Activated T-helper 1 cell treated with anti-CD3 and anti-CD28 coated beads, Interleukin-12 subunit alpha, Interleukin-12 subunit beta, Interleukin-2, Interleukin-4 antibody, amounts not matched to agents 30 ng/mL and 10 ng/mL and 1 ng/mL, durations not matched to agents 14 hours and 24 hours and 36 hours (primary cell): ENCODE measurements at places on chromosomes 4 and X.

DNA sequence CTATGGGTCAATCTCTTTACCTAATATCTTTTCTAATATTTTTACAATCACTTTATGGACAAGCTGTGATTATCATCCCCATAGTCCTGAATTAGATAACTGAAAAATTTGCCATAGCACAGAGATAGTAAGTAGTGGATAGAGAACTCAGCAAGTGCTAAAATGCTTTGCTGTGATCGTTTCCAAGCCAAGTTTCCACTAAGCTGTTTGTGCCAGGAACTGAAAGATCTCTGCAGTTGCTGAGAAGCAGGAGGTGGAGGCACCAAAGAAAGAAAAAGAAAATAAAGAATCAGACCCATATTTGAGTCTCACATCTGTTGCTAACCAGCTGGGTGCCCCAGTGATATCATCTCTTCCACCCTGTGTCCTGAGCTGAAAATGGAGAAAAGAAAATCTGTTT, 605.6 kb upstream of the BOD1L1 start:
- no peak for DNase-seq

DNA sequence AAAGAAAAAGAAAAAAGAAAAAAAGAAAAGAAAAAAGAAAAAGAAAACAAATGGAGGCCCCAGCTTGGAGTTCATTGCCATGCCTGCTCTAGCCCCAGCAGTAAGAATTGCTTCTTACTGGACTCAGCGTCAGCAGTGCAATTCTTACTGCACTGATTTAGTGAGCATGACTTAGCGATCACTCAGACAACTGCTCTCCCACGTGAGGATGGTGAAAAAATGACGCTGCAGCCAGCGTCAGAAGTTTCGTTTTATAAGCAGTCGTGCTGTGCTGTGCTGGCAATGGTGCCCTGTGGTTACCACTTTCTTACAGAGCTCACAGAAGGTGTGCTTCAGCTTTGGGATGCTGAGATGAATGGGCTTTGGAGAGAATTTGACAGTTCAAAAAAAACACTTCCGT, 68.3 kb upstream of the DDX3X start:
- DNase-seq, result peak; percentile 34

DNA sequence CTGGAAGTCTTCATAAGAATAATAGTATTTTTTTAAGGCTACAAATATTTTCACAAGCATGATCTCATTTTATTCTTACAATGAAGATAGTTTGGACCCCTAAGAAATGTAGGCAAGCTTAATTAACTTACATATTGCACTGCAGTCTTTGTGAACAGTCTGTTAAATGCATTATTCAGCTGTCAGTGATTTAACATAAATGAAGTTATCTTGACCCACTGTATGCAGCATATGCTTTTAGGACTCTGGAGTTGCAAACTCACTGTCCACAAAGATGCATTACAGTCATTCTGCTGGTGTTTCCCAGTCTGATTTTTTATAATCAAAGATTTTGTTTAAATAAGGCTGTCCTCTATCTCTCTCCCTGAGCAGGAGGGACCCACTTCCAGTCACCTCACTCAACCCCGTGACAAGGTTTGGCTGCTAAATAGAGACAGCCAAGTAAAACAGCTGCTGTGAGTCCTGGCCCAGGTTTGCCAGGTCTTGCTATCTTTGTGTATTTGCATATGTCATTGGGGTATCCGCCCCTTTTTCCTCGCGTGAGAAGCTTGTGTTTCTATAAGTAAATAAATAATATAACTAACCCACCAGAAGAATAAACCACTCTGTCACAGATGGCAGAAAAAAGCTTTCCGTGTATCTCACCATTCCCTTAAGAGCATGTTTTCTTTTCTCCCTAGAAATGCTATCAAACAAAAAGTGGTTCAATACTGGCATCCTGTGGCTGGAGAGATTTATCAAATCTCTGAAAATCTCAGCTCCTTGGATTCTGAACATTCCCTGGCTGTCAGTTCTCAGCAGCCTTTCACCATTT, 67.0 kb downstream of the SLC7A11 start:
- DNase-seq, result no peak

DNA sequence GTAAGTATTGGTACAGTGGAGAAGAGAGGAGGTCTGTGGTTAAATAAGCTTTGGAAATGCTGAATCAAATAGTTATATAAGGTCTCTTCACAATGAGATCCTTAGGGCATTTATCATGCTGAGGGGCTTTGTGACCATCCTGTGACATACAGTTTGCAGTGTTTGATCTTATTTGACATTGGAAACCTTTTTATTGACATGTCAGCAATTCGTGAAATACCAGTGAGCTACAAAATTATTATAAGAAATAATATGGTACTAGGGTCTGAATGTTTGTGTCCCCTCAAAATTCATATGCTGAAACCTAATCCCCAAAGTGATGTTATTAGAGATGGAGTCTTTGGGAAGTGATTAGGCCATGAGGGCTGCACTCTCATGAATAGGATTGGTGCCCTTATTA, 98.4 kb downstream of the MID1IP1 start:
- DNase-seq, result no peak

- DNase-seq, result no peak
These were observed 212.8 kb downstream of the AFAP1 start for GRCh38 chr4:7726665-7727413.

- no peak for DNase-seq
These were observed 123.6 kb upstream of the MID1 start for GRCh38 chrX:10744007-10744406.

GRCh38 chr4:119229908-119230687, 17.6 kb downstream of the USP53 start:
- no peak for DNase-seq

DNA sequence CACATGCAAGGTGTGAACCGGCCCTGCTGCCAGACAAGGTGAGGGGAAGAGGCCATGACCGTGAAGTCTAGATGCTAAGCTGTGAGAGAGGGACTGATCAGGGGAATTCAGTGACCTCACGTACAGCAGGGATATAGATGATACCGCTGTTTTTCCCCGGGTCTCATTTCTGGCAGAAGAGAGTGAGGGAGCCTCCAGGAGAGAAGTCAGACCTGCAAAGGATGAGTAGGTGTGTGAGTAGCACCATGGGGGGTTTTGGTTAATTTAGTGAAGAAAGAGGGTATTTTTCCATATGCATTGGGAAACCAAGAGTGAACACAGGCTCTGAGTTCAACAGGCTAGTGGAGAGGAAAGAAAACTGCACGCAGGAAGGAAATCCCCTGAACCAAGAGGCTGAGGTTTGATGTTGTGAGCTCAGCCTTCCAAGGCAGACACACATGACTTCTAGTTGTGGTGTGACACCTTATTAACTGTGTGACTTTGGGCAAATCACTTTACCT, 127.6 kb upstream of the GATB start:
- no peak for DNase-seq

DNA sequence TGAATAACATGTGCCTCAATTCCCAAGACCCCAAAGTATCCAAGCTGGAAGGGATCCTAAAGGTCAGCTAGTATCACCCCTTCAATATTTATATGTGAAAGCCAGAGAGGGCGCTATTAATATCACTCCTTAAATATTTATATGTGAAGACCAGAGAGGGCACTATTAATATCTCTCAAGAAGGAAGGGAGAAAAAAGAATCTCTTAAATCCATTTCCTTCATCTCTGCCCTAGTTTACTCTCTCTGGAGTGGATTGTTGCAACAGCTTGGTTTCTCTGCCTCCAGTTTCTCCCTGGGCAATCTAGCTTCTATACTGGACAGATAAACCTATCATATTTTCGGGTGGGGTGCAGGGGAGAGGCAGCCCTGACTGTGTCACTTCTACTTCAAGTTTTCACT, 31.6 kb upstream of the MSN start:
- DNase-seq, result no peak

DNA sequence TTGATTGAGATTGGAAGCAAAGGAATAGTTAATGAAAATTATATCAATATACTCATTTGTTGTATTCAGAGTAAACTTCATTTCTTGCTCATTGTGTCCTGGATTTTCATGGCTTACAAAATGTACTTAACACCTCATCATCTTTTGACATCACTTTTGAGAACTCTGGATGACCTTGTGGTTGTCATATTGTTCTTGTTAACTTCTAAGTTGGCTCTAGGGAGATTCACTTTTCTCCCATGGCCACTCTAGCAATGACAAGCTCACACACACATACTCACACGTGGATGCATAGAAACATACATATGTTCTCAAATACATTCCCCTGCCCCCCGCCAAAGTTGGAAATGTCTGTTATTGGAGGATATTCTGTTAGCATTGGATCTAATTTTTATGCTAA, 15.3 kb downstream of the PHEX start:
- no peak for DNase-seq

- DNase-seq, result no peak
These were observed 53.5 kb downstream of the HTRA3 start for GRCh38 chr4:8322794-8323704.

DNA sequence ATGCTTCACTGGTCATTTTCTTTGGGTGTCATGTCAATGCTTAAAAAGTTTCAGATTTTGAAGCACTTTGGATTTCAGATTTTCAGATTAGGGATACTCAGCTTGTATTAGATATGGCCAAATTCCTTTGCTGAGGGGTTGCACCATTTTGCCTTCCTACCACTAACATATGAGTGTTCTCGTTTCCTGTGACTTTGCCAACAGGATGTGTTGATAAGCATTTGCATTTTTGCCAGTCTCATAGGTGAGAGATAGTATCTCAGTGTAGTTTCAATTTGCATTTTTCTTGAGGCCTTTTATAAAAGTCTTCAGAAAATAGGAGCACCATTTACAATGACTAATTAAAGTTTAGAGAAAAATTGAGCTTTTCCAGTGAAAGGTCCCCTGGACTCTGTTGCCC, 71.6 kb upstream of the CLCN4 start:
- DNase-seq, result no peak

GRCh38 chr4:175540151-175540550, 271.9 kb downstream of the GPM6A start:
- DNase-seq, result no peak

GRCh38 chr4:6221851-6222760, 21.8 kb upstream of the JAKMIP1 start:
- no peak for DNase-seq

- no peak for DNase-seq
These were observed 47.7 kb downstream of the LNX1 start for GRCh38 chr4:53543561-53543960.

DNA sequence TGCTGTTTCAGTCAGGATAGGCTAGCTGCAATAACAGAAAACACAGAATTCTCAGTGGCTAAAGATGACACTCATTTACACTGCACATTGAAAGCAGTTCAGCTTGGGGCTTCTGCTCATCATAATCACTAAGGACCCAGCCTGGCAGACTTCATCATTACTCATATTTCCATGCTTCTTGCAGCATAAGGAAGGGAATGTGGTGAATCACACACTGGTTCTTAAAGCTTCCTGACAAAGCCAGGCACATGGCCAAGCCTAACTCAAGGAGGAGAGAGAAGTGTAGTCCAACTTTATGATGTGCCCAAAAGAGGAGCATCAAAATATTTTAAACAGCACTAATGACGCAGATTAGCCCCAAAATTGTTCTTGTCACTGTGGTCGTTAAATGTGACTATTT, 186.5 kb downstream of the BANK1 start:
- DNase-seq, result no peak

DNA sequence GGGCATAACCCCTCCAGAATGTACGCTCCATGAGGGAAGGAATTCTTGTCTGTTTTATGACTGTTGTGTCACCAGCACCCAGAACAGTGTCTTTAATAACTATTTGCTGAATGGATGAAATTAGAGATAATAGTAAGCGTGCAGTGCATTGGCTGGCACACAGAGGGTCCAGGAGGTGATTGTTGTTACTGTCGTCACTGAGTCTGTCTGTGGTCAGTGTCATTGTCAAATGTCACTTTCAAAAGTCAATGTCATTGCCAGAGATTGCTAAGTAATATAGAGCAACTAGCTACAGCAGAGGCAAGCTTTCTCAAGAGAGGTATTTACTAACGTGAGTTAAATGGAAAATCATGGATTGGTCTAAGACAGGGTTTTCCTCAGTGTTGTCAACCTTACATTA, 70.7 kb downstream of the ARHGEF38 start:
- no peak for DNase-seq

DNA sequence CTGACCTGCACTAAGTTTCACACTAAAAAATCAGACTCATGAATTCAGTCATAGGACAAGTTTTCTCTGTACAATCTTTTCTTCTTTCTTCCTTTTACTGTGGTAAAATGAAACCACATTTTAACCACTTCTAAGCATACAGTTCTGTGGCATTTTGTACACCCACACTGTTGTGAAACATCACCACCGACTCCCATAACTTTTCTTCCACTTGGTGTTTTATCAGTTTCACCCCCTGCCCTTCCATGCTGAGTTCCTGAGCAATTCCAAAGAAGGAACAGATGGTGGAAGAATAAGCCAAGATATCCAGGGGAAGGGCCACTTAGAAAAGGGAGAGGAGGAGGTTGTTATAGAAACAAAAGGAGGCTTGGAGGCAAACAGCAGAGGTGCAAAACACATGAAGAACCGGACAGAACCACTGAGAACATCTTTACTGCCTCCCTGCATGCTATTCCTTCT, 22.6 kb downstream of the SLC25A4 start:
- DNase-seq, result no peak

DNA sequence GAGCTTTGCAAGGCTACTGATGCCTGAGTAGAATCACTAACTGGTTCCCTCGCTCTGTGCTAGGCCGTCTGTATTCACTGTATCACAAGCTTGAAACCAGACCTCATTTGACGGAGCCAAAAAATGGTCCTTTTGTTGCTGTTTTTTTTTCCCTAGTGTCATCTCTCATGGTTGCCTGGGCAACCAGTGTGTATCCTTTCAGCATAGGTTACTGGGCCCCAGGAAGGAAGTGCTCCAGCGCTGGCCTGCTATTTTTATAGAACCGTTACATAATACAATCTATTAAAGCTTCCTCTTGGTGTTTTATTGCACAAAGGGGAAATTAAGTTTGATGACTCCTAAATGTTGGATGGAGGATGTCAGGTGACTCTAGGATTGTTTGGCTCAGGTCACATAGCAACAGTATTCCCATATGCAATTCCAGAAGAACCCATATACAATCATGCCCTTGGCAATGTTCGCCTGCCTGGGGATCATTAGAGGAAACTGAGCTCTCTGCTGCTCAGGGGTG, 220.4 kb downstream of the SPRY1 start:
- peak; percentile 29 for DNase-seq

- no peak for DNase-seq
These were observed 12.1 kb downstream of the KIT start for GRCh38 chr4:54669831-54670230.

- peak; percentile 29 for DNase-seq
These were observed 3.2 kb downstream of the CXorf65 start for GRCh38 chrX:71103110-71103983.

GRCh38 chrX:107154787-107155620, 36.4 kb upstream of the RBM41 start:
- no peak for DNase-seq

DNA sequence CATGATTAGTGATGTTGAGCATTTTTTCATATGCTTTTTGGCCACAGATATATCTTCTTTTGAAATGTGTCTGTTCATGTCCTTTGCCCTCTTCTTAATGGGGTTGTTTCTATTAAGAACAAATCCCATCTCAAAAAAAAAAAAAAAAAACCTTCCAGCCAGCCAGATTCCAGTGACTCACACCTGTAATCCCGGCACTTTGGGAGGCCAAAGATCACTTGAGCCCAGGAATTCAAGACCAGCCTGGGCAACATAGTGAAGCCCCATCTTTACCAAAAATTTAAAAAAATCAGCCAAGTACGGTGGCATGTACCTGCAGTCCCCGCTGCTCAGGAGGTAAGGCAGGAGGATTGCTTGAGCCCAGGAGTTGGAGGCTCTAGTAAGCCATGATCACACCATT, 5.1 kb downstream of the RAB33B start:
- no peak for DNase-seq
